Liver (tissue), 10 donors: ENCODE measurements at places on chromosomes 6 and 20. TPM values are rescaled to one million over a fixed set of nuclear protein-coding genes. Genes with fewer than 3 reads are reported as not detected.

- no peak for DNase-seq
Measured at GRCh38 chr6:156585859-156586258, 191.3 kb upstream of the ARID1B start.

GRCh38 chr20:47785854-47786764, 828 bp upstream of the SULF2 start:
- DNase-seq = peak; percentile 58

DNA sequence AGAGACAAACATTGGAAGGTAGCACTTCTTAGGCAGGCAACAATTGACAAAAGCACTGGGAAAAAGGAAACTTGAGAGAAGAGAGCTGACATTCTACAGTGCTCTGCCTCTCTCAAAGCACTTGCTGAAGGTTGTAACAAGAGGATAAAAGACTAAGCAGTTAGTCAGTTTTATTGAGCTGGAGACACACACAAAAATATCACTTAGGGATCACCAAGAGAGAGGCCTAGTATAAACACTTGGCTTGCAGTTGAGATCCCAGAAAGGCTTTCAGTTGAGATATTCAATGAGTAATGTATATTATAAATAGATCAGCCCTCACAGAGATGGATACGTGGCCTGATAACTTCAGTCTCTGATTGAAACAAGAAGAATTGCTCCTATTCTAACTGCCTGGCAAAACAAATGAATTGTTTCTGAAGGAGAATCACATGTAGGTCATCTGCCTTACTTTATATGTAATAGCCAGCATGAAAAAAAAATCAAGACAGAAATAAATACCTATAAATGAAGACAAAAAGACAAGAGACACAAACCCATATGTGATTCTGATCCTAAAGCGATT, 747.2 kb upstream of the MAN1A1 start:
- DNase-seq = no peak

- DNase-seq = peak; percentile 35
Measured at GRCh38 chr20:14142171-14142570, 146.9 kb downstream of the MACROD2 start.

DNA sequence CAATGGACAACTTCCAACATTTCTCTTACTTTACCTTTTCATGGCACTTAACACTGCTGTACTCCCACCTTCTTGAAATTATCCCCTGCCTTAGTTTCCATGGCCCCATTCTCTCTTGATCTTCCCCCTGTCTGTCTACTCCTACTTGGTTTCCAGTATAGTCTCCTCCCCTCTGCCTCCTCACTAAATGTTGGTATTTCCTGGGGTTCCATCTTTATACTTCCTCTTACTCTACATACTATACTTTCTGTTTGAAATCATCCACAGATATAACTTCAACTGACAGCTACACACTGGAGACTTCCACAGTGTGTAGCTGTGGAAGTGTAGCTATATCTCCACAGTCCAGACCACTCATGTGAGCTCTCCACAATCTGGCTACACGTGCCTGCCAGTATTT, 13.5 kb downstream of the ZHX3 start:
- no peak for DNase-seq

GRCh38 chr6:36650848-36651478, 27.6 kb upstream of the CDKN1A start:
- no peak for DNase-seq

- no peak for DNase-seq
Measured at GRCh38 chr6:1756472-1757129, 146.9 kb downstream of the FOXC1 start.

- no peak for DNase-seq
Measured at GRCh38 chr6:46651816-46652215, 802 bp downstream of the CYP39A1 start.

- DNase-seq = no peak
Measured at GRCh38 chr6:136959471-136959891, 37.4 kb downstream of the SLC35D3 start.

DNA sequence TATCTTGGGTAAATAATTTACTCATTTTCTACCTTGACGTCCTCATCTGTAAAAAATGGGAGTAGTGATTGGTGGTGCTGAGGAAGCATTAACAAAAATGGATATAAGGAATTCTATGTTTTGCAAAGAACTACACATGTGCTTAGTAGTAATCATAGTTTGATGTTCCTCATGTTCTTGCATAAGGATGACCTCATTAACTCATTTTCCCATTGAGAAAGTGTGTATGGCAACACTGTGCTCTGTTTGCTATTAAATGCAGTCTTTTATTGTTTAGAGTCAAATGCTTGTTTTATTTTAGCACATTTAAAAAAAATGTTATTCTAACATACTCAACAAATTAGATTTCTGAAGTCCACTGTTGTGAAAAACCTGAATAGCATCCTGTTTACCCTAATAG, 211.2 kb upstream of the RSPO3 start:
- no peak for DNase-seq

- DNase-seq = no peak
Measured at GRCh38 chr20:13037727-13038126, 29.0 kb downstream of the SPTLC3 start.

DNA sequence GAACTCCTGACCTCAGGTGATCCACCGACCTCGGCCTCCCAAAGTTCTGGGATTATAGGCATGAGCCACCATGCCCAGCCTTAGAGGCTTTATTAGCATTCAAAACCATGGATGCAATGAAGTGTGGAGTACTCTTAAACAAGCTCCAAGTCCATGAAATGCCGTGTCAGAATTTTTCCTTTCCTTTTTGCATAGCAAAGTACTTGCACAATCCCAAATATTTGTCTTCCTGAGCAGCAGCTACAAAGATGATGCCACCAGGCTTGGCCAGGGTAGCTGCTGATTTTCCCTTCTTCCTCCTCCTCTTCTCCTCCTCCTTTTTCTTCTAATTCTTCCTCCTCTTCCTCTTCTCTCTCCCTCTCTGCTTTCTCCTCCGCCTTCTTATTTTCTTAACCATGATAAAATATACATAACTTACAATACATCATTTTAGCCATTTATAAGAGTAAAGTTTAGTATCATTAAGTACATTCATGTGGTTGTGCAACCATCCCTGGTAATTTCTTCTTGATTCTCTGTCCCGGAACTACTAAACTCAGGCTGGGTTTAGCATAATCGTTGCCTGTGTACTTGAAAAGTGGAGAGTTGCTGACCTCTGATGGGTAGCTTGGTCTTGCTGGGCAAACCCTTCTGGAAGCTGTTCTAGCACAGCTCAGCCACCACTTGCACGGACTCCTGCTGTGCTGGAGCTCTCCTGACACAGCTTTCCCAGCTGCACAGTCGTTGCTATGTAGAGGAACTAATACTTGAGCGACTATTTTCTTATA, 20.3 kb downstream of the MUCL3 start:
- no peak for DNase-seq

- DNase-seq = no peak
Measured at GRCh38 chr20:62733891-62734290, 25.3 kb downstream of the NTSR1 start.

GRCh38 chr20:48834278-48834677, 6.5 kb upstream of the PREX1 start:
- DNase-seq = no peak

DNA sequence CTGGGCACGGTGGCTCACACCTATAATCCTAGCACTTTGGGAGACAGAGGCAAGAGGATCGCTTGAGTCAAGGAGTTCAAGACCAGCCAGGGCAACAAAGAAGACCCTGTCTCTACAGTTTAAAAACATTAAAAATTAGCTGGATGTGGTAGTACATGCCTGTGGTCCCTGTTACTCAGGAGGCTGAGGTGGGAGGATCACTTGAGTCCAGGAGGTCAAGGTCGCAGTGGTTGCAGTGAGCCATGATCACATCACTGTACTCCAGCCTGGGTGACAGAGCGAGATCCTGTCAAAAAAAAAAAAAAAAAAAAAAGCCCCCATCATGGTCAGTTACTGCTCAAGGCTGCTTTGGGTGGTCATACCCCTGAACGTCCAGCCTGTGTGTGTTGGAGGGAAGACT, 55.8 kb downstream of the ARHGAP40 start:
- no peak for DNase-seq

- DNase-seq = no peak
Measured at GRCh38 chr6:112683926-112684325, 336.8 kb downstream of the RFPL4B start.

- no peak for DNase-seq
Measured at GRCh38 chr6:41643899-41644269, 5.6 kb downstream of the MDFI start.

DNA sequence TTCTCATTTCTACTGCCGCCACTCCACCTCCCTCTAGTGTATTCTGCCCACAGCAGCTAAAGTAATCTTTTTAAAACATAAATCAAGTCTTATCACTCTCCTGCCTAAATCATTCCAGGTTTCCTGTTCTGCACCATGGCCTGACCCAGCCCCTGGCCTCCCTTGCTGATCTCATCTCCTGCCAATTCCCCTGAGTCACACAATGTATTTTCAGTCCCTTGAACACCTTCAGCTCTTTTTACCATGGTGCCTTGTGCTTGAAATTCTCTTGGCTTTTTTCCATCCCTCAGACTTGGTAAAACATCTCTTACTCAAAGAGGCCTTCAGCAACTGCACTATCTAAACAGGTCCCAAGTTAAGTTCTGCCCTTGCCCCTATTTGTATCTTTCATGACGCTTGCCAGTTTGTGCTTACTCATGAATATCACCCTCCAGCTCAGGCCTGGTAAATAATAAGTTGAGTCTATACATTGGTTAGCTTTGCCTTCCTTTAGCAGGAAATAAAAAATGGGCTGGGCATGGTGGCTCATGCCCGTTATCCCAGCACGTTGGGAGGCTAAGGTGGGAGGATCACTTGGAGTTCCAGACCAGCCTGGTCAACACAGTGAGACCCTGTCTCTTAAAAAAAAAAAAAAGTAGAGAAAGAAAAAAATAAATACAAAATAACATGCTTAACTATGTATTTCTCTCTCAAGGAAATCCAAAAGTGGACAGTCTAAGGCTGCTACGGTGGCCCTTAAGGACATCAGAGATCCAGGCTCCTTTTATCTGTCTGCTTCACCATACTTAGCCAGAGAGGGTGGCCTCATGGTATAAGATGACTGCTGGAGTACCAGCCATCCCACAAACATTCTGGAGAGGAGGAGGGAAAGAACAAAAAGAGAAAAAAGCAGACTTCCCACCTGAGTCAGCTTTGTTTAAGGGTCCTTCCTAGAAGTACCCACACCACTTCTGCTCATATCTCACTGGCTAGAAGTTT, 62.2 kb downstream of the ARFGEF2 start:
- DNase-seq = no peak

- no peak for DNase-seq
Measured at GRCh38 chr6:157946865-157947532, 34.7 kb upstream of the SYNJ2 start.

DNA sequence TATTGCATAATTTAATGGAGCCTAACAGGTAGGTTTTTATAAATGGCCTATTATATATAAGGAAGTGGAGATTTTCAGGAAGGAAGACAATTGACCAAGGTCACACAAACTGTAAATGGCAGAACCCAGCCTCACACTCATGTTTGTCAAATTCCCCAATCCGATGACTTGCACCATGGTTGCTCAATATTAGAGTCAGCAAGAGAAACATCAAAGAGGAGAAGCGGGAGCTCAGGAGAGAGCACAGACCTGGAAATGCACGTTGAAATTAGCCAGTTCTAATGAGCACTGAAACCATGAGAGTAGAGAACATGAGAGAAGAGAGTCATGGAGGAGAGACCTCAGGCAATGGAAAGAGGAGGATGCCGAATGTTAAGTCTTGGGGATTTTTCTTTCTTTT, 13.5 kb upstream of the MLIP start:
- DNase-seq = no peak

DNA sequence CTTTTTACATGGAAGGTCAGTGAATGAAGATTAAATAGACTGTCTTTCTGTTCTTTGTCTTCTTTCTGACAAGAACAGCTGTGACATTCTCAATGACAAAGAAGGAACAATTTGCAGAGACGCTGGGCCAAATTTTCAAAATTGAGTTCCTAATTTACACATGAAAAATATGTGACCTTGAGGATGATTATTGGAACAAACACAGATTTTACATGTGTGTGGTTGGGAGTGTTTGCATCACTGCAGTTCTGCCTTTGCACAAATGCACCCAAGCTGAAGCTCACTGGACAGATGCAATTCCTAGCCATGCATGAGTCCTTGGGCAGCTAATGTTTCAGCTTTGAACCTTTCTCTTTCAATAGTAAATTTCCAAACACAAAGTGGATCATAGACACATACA, 350.8 kb downstream of the QKI start:
- no peak for DNase-seq

DNA sequence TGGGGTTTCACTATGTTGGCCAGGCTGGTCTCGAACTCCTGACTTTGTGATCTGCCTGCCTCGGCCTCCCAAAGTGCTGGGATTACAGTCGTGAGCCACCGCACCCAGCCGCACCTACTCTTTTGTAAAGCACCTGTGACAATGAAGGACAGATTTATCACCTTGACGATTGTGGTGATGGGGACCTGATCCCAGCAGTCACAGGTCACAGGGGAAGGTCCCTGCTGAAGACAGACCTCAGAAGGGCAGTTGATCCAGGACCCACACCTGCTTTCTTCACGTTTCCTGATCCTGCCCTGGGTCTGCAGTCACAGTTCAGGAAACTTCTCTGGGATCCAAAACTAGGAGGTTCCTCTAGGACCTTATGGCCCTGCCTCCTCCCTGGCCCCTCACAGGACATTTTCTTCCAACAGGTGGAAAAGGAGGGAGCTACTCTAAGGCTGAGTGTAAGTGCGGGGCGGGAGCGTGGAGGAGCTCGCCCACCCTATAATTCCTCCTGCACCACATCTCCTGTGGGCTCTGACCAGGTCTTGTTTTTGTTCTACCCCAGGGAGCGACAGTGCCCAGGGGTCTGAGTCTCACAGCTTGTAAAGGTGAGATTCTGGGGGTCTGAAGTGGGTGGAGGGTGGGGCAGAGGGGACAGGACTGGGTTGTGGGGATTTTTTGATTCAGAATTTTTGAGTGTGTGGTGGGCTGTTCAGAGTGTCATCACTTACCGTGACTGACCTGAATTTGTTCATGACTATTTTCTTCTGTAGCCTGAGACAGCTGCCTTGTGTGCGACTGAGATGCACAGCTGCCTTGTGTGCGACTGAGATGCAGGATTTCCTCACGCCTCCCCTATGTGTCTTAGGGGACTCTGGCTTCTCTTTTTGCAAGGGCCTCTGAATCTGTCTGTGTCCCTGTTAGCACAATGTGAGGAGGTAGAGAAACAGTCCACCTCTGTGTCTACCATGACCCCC, 3.0 kb downstream of the HLA-E start:
- DNase-seq = no peak

- DNase-seq = no peak
Measured at GRCh38 chr6:157143890-157144798, 179.2 kb downstream of the TMEM242 start.

- no peak for DNase-seq
Measured at GRCh38 chr20:17109307-17109706, 117.5 kb upstream of the PCSK2 start.

- no peak for DNase-seq
Measured at GRCh38 chr6:153125032-153125431, 6.0 kb downstream of the RGS17 start.

The NHLRC1 gene
- 2.1 TPM for total RNA-seq

The GTSF1L gene
- total RNA-seq = not detected

The TRAPPC3L gene
- 0.19 TPM for total RNA-seq

The RBM24 gene
- 0.42 TPM for total RNA-seq

The PBOV1 gene
- total RNA-seq = not detected

The ANGPT4 gene
- 0.08 TPM for total RNA-seq

The PCMTD2 gene
- 37.2 TPM for total RNA-seq

The KCNG1 gene
- 0.14 TPM for total RNA-seq

The HLA-E gene
- 133 TPM for total RNA-seq

The HLA-DRB1 gene
- 37.0 TPM for total RNA-seq

The SYTL3 gene
- 1.7 TPM for total RNA-seq

The SRSF3 gene
- 101 TPM for total RNA-seq

The ZC2HC1B gene
- not detected for total RNA-seq

The OLIG3 gene
- not detected for total RNA-seq

The BPI gene
- total RNA-seq = 10.3 TPM

The FANCE gene
- total RNA-seq = 0.84 TPM

The GSTA2 gene
- 2.2 TPM for total RNA-seq

The MOG gene
- total RNA-seq = not detected

The ECT2L gene
- not detected for total RNA-seq
